ENCODE measurements at places on chromosomes 7 and 10. TPM values are rescaled to one million over a fixed set of nuclear protein-coding genes. Genes with fewer than 3 reads are reported as not detected.

Gene KCP
- not detected for total RNA-seq

Gene PHKG1
- total RNA-seq, result 0.12 TPM

Gene DGKI
- 1.4 TPM for total RNA-seq

Gene DNAJC12
- 12.8 TPM for total RNA-seq

Gene CD36
- total RNA-seq, result 0.77 TPM

Gene FEZF1
- total RNA-seq, result not detected

Gene CTNNA3
- not detected for total RNA-seq

Gene THNSL1
- total RNA-seq, result 2.6 TPM

Gene RAB19
- not detected for total RNA-seq

Gene SPDYE2
- total RNA-seq, result not detected

Gene LRIT1
- total RNA-seq, result not detected

Data from pericardium fibroblast (primary cell).